ENCODE measurements at places on chromosomes 2 and 18.

DNA sequence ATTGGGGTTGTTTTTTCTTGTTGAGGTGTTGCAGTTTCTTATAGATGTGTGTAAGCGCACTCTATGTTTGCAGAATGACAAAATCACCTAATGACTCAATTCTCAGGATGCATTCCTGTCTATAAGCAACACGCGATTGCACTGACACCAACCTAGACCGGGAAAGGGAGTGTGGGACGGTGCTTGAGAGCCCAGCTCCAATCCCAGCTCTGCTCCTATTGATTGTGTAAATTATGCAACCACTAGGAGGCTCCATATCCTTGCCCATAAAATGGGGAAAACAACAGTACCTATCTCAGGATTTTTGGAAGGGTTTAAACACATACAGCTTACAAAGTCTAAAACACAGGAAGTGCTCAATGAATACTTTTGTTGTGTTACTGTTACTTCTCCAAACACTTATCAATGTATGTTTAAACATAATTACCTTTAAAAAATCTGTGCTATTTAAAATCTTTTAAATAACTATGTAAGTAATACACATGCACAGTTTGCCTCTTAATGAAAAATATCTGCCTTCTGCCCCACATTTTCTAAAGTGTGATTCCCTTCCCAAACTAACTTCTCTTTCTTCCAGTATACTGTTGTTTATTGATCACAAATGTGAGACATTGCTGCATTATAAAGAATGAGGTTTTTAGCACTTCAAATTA is 132.5 kb downstream of the SPHKAP start:
- DNase-seq: no peak

- no peak for DNase-seq
Measured at GRCh38 chr2:101012706-101013181, 10.7 kb downstream of the RPL31 start.

GRCh38 chr2:239024226-239024625 is 176.3 kb downstream of the TWIST2 start:
- no peak for DNase-seq

- no peak for DNase-seq
Measured at GRCh38 chr2:55031505-55031904, 18.7 kb downstream of the RTN4 start.
